ENCODE measurements at places on chromosomes 5 and 9.

GRCh38 chr5:105740242-105740641 is 1930.5 kb downstream of the EFNA5 start:
- DNase-seq, result no peak

DNA sequence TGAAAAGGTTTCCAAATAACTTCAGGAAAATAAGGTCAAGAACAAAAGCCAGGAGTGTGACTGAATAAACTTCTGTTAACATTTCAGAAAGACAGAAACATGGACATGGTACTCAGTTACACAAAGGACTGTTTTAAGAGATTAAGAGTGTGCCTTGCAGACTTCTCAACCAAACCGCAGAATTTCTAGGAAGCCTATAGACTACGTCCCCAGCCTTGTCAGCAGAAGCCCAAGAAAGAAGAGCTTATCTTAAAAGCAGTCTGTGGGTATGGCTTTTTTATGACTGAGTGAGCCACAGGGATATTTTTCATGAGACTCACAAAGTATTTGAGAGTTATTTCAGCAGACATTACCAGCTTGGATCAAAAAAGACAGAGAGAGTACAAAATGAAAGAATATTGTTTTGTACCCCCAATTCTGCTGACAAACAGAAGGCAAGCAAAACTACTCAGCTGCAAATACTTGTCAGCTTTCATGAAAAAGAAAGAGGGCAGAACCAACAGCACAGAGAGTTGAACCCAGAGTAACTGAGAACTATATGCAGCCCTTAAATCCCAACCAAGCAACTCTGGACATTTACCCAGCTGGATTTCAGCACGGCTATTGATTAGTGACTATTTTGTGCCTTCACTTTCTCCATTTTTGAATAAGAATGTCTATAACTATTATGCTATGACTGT is 711.0 kb upstream of the CTNND2 start:
- DNase-seq, result no peak

DNA sequence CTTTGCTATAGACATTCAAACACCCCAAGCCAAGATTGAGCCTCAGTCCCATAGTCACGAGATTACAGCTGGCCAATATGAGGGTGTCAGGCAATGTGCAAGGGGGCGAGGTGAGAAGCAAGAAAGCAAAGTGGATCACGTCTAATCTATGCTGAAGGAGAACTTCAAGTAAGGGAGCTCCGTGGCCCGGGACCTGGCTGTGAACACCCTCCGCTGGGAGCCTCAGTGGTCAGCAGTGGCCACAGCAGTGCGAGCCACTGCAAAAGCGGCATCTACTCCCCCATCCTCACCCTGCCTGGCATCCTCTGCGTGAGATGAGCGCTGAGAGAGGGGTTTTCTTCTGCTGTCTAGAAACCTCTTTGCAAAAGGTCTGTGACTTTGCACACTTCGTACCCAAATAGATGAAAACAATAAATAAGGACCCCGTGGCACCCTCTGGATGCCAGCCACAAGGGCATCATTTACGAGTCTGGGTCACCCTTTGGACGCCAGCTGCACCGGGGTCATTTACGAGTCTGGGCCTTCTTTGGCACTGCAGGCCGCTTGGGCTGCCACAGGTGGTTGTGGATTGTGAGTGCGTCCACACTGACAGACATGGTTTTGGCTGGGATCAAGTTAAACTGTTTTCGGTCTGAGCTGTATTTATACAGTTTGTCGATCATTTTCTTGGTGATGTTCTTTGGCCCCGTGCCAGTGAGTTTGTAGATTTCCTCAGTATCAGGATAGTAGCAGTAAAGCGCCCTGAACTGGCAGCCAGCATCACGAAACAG is 96.4 kb downstream of the CAMSAP1 start:
- DNase-seq, result no peak

DNA sequence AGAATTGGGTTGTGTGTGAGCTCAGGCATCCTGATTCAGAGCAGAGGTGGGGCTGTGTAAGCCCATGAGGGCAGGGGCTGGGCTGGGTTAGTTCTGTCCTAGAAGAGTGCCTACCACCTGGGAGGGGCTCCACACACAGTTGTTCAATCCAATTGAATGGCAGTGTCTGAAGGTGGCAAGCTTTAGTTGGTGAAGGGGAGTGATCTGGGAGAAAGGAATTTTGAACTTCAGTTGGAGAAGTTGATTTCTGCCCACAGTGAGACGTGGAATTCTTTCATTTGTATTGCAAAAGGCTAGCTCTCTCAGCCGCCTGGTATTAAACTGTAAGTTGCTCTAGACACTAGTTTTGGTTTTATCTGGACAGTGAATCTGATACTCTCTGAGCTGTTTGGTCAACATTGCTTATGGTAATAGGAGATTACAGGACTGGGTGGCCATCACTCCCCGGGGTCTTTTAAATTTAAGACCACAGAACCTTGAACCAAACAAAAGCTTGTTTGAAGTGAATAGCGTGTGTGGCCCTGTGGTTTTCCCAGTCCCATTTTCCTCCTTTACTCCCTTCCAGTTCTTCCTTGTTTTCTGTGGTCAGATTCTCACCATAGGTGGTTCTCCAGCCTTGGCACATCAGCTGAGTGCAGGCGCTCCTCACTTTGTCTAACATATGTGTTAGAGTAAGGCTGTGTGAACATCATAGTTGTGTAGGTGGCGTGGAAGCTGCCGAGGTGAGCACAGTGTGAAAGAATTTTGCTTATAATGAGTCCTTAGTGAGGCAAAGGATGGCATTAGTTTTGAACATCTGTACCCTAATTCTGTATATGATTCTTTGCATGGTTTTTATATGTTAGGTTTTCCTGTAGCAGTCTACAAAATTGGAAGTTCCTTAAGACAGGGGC is 78.0 kb downstream of the ARHGAP26 start:
- DNase-seq, result no peak

GRCh38 chr5:10513501-10514442 is 50.1 kb upstream of the ANKRD33B start:
- DNase-seq, result peak; percentile 97

- no peak for DNase-seq
Observed at GRCh38 chr9:112820881-112821280, 69.8 kb downstream of the SLC46A2 start.

- no peak for DNase-seq
Observed at GRCh38 chr5:582936-583635, 29.1 kb upstream of the CEP72 start.

DNA sequence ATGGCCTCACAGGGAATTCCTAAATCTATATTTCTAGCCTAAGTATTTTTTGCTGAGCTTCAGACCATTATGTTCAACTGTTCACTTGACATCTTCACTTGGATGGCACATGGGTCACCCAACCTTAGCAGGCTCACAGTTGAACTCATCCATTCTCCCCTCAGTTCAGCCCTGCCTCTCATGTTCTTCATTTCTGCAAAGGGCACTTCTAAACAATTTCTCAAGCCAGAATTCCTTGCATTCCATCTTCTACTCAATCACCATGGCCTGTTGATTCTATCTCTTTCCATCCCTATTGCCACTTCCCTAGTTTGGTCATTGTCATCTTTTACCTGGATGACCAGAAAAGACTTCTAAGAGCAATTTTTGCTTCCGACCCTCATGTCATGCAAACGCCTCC is 7.3 kb upstream of the RGS3 start:
- no peak for DNase-seq

GRCh38 chr9:16092142-16093091 is 539.6 kb downstream of the CCDC171 start:
- DNase-seq, result no peak

DNA sequence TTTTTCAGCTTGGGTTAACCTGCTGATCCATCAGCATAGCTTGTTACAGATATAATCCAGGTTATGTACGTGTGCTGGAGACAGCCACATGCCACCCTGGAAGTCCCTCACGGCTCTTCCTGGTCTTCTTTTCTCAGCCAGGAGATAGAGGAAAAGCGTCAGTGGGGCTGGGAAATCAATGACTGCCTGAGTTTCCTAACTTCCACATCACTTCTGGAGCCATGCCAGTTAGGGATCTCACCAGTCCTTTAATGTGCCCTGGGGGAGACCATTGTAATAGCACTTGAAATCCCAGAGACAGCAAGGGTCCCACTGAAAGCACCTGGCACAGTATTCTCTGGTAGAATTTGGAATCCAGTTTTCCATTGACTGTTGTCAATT is 29.2 kb downstream of the ANXA2R start:
- no peak for DNase-seq

DNA sequence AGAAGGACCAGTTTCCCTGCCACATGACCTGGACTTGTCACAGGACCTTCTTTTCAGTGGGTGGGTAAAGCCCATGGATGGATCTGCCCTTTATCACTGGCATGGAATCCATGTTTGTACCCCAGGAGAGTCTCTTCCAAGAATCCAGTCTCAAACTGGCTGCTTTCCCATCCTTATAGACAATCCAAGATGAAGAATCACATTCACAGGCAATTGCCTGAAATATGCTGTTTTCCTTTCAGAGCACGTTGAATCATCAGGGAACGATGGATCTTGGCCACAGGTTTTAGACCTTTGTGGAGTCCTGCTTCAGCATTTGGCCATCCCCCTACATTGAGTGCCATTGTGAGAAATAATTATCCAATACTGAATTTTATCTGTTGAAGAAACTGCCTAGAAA is 319.8 kb downstream of the ASTN2 start:
- no peak for DNase-seq

DNA sequence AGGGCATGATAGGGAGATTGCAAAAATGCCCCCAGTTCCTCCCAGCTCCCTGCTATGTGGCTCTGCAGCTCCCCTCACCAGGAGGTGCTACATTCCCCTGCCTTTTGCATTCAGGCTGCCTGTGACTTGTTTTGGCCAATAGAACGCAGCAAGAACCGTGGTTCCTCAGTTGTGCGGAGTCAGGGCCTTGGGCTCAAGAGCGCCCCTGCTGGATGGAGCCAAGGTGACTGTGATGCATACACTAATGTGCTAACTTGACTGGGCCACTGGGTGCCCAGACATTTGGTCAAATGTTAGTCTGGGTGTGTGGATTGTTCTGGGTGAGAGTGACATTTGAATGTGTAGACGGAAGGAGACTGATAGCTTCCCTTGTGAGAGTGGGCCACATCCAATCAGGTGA is 123.3 kb upstream of the MVB12B start:
- no peak for DNase-seq

DNA sequence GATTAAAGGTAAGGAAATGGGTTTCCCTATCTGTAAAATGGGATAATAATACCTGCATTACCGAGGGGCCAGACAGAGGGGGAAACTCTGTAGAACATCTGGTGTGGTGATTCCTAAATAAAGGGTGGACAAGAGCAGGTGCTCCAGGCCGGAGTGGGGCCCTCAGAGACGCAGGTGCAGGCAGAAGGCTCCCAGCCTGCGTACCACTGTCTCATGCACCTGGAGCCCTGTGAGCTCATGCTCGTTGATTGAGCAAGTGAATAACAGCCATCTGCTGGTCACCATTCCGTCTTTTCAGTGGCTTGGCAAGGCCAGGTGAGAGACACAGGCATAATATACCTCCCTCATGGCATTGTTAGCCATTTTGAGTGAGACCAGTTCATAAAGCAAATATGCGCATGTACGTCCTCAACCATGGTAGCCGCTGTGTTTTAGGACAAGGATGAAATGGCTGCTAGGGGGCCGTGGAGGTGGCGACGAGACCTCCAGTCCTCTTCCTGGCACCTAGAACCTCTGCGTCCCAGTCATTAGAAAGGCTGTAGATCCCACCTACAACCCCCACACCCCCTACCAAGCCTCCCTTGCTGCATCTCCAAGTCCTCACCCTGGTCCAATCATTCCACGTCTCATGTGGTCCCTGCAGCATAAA is 198.0 kb upstream of the MVB12B start:
- no peak for DNase-seq

DNA sequence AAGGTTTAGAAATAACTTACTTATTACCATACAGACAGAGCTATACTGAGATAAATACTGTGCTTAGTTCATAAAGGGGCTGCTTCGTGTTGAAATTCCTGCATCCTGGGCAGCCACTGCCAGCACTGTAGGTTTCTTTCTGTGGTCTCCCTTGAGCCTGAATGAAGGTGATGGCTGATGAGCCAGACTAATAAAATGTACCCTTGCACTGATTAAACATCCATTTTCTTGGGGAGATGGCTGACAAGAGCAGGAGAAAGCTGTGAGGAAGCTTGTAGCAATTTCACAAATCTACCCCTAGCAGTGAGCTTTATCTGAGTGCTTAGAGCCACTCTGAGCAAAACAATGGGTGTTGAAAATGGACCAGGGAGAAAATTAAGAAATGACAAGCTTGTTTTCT is 23.3 kb upstream of the ZSWIM6 start:
- DNase-seq, result no peak

DNA sequence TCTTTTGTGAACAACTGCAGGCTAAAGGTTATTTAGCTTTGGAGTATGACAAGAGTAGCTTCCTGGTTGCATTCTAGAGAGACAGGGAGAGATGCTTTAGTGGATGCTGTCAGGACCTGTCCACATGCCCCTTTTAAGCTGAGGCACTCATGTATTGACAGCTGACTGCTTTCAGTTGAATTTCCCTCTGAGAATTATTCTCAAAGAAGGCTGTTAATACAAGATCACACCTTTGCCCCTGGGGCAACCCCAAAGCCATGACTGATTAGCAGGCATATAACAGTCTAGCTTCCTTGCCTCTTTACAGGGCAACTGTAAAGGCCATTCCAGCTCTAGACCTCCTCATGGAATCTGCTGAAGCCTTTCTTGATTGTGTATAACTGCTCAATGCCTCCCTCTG is 117.6 kb upstream of the ATP10B start:
- DNase-seq, result no peak

DNA sequence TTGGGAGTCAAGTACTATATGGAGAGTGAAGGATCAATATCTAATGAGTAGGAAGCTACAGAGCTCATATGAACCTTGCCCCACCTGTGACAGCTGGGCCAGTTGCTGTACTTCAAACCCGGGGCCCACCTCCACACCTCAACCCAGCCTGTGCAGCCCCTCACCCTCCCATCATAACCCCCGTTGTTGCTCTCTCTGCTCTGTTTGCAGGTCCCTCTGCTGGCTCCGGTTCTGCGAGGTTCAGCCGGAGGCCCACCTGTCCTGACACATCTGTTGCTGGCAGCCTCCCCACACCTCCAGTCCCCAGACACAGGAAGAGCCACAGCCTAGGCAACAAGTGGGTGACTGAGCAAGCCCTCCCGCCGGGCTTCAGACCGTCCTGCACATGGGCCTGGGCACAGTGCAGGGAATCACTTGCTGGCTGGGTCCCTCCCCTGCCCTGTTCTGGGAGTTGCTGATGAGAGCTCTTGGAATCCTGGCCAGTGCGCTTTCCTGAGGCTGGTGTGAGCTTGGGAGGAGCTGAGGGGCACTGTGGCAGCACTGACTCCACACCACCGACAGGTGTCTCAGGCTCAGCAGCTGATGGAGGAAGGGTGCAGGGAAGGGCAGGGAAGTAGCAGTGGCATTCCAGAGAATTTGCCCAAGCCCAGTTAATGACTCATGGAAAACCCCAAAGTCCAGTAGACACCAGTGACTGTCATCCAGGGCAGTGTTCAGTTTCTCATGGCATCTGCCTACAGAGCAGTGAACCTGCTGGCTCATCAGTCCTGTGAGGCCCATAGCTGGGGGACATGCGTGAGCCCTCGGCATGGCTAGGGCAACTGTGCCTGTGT is 69.5 kb upstream of the GARNL3 start:
- peak; percentile 82 for DNase-seq

DNA sequence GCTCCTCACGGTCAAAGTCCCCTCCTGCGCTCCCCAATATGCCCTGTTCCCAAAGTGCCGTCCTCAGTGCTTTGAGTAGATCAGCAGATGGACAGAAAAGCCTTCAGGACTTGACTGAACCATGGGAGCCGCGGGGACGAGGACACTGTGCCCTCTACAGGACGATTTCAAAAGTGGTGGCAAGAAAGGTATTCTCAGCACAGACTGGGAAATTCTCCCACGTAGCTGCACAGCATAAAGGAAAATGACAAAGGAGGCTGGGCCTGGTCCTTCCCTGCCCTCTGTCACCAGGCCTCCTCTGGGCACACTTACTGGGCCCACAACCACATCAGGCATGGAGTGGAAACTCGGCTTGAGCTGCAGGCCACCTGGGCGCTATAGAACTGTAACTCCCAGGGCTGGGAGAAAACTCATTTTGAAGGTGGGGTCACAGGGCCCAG is 16.7 kb upstream of the MTMR12 start:
- peak; percentile 12 for DNase-seq
